ENCODE measurements at places on chromosomes 3 and 15.

DNA sequence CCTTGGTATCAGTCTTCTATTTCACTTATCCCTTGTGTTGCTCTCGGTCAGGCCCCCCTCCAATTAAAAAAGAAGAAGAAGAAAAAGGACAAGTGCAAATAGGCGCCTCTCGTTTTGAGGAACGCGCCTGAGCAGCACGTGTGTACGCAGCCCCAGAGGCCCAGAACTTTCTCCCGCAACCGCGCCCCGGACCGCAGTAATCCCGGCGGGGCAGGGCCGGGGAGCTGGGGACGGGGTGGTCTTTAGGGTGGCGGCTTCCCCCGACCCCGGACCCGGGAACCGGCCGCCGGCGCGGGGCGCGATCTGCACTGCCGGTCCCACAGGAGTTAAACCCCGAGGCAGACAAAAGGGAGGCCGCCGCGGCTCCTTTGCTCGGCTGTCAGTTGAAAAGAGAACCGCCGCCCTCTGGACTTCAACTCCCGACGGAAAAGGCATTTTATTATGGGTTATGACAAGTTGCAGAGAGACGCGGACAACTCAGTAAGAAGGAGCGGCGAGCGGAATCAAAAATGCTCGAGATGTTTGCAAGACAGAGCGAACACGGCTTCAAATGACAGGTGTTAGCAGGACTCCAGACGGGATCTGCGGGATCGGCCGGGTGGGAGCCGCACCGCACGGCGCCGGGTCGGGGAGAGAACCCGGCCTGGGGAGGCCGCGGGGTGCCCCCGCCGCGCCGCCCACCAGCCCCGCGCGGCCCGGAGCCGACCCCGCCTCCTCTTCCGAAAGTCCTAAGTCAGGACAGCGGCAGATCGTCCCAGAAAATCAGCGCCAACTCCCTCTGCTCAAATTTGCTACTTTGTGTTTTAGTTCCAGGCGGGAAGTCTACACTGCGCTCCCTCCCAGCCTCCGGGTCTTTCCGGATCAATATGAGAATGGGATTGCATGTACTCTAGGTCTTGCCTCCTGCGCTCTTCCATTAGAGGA is 79.0 kb downstream of the NR2F2 start:
- peak overlapping the region; percentile 21 for H3K4me3 ChIP-seq
- no peaks in the 10 kb centered on the region for H3K36me3 ChIP-seq
- H3K27me3 ChIP-seq: peaks cover 71% of the 10 kb centered on the region
- no peak for DNase-seq
- H3K27ac ChIP-seq: no peak overlapping the region

DNA sequence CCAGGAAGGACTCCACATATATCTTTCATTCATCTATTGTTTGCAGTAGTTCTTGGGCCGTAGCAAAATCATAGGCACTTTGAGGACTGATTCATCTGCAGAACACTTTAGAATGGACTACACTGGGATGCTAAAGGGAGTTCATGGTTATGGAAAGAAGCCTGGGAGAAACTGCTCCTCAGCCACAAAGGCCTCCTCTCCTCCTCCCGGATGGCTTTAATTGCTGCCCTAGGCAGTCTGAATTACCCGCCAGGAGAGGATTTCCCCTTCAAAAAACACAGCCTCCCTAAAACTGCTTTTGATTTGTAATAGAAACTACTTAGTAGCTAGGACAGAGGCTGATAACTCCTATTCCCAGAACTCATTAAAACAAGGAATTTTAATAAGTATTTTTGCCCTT is 4.6 kb downstream of the TMEM266 start:
- no peak overlapping the region for H3K4me3 ChIP-seq
- H3K4me1 ChIP-seq: peaks cover 17% of the 10 kb centered on the region
- no peak overlapping the region for H3K27ac ChIP-seq
- DNase-seq: no peak

DNA sequence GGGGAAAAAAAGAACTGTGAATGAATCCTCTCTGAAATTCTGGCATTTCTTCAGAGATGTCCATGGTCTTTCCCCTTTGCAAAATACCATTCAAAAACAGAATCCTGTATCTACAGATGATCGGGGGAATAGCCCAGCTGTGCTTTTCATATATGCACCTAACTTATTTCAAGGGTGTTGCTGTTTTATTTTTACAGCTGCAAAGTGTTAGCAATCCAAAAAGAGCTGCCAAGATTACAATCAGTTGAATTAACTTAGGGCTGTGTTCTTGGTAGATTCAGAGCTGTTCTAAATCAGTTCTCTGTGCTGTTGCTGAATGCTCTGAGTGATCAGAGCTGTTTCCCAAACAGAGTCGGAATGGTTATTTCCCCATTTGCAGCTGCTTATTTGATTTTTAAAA is 175.7 kb upstream of the SEMA6D start:
- no peak overlapping the region for H3K27ac ChIP-seq
- no peaks in the 10 kb centered on the region for H3K27me3 ChIP-seq
- no peak for DNase-seq
- H3K4me1 ChIP-seq: no peaks in the 10 kb centered on the region

DNA sequence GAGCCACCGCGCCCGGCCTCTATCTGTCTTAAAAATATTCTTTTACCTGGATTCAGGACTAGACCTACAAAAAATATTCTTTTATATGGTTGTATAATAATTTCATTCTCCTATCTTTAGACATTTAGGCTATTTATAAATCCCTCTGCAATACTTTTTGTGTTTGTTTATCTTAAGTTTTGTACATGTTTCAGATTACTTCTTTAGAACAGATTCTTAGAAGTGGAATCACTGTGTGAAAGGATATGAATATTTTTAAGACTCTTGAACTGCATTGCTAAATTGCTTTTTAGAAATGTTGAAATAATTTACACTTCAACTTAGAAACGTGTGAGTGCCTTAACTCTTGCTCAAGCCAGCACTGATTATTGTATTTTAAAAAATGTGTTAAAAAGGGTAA is 131.3 kb upstream of the PTX3 start:
- H3K36me3 ChIP-seq: no peaks in the 10 kb centered on the region
- H3K4me3 ChIP-seq: no peak overlapping the region
- no peaks in the 10 kb centered on the region for H3K27me3 ChIP-seq
- H3K27ac ChIP-seq: no peak overlapping the region
- H3K4me1 ChIP-seq: no peaks in the 10 kb centered on the region

GRCh38 chr3:148021381-148021780 is 612.2 kb downstream of the ZIC1 start:
- no peaks in the 10 kb centered on the region for H3K36me3 ChIP-seq

- no peak overlapping the region for H3K4me3 ChIP-seq
- no peaks in the 10 kb centered on the region for H3K27me3 ChIP-seq
- no peak for DNase-seq
- no peak overlapping the region for H3K27ac ChIP-seq
- peaks cover 54% of the 10 kb centered on the region for H3K36me3 ChIP-seq
Observed at GRCh38 chr3:122493296-122493695, 21.4 kb downstream of the KPNA1 start.

Data from lower lobe of right lung (tissue), 2 donors.